ENCODE measurements at places on chromosomes 12 and 14. TPM values are rescaled to one million over a fixed set of nuclear protein-coding genes. Genes with fewer than 3 reads are reported as not detected.

The ACTR10 gene
- 70.0 TPM for total RNA-seq

DNA sequence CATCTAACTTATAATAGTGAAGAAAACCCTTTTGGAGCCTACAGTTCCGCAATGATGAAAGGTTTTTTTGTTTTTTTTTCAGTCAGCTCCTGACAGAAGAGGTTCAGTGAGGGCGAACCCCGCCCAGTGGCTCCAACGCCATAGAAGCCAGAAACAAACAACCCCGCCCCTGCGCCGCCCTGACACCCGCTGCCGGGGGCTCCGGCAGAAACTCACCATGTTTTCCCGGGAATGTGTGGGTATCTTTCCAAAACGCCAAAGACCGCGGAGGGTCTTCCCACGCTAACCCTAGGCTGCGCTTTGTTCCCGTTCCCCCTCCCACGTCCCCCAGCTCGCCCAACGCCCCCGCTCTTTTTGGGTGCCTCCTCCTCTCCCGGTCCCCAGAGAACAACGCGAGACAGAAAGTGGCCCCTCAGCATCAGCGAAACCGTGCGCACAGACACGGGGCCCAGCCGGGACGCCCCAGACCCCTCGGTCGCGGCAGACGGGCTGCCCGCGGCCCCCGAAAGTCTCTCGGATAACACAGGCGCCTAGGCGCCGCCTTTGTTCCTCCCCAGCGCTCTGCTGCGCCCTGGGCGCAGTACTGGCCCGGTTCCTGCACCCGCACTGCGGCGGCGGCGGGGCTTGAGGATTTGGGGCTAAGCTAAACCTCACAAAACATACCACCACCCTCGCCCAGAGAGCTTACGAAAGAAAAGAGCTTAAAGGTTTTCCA lies 522 bp downstream of the TUBA1A start:
- DNase-seq: peak; percentile 25

DNA sequence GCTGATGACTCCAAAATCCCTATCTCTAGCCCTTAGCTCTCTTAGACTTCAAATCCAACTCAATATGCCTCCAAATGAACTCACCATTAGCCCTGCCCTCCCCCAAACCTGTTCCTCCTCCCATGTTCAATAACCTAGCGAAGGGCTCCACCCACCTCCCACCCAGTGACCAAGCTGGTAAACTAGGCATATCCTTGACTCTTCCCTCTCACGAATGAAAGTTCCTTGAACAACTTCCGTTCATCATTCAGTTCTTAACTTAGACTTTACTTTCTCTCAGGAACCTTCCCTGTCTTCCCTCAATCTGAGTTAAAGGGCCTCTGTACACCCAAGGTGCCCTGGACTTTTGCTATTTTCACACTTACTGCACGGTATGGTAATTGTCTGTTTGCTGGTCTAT lies 1.9 kb upstream of the KLHDC1 start:
- DNase-seq: no peak

DNA sequence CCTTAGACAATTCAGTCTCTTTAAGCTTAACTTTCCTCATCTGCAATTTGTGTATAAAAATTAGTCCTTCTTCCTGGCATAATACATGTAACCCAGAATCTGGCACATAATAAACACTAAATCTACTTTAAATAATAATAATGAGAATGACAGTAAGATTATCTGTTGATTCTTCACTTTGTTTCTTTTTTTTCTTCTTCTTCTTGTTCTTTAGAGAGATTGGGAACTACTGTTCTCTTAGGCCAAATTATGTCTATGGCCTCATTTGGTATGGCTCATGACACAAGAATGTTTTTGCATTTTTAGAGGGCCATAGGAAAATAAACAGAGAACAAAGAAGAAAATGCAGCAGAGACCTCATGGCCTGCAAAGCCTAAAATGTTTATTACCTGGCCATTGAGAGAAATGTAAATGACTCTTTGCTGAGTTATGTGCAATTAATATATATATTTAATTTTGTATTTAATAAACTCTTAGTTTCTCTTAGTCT lies 275.8 kb downstream of the SLC6A15 start:
- no peak for DNase-seq

GRCh38 chr12:108495054-108495453 lies 20.0 kb upstream of the FICD start:
- DNase-seq: no peak

GRCh38 chr12:6336889-6337853 lies 4.7 kb downstream of the TNFRSF1A start:
- DNase-seq: no peak

The DTX1 gene
- not detected for total RNA-seq

- DNase-seq: no peak
Observed at GRCh38 chr12:19397534-19397933, 41.8 kb upstream of the AEBP2 start.

- no peak for DNase-seq
Observed at GRCh38 chr14:55699131-55700057, 119.4 kb downstream of the KTN1 start.
